ENCODE measurements at places on chromosomes 1 and 21.

DNA sequence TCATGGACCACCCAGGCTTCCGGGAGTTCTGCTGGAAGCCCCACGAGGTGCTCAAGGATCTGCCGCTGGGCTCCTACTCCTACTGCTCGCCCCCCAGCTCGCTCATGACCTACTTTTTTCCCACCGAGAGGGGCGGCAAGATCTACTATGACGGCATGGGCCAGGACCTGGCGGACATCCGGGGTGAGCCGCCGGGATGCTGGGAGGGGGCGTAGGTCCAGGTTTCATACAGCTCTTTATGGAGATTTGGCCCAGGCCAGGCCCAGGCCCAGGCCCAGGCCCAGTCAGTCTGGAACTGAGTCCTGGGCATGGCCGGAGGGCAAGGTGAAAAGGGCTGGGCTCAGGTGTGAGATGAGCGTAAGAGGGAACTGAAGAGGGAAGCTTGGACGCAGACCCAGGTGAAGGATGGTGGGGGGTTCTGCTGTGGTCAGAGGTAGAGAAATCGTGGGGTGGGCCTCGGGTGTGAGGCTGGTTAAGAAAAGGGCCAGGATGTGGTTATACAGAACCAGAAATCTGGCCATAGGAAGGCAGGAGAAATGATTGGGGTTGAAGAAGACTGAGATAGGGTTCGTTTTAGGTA lies 23.0 kb downstream of the DISP3 start:
- DNase-seq: no peak

DNA sequence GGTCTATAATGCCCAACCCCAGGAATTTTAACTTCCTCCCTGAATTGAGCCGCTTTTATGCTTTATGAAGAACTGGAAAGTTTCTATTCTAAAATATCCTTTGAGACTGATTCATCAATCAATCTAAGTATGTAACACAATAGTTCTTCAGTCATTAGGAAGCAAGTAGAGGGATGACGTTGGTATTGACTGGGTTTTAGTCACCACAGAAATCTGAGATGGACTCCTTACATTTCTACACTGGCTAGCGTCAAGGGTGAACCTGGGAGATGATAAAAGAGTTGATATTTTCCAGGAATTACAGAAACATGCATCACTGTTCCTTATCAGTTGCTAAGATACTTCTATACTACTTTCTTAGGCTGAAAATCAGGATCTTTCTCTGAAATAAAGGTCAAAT lies 308.0 kb downstream of the HMCN1 start:
- no peak for DNase-seq

- no peak for DNase-seq
Observed at GRCh38 chr1:153119491-153119971, 6.2 kb upstream of the SPRR2F start.

DNA sequence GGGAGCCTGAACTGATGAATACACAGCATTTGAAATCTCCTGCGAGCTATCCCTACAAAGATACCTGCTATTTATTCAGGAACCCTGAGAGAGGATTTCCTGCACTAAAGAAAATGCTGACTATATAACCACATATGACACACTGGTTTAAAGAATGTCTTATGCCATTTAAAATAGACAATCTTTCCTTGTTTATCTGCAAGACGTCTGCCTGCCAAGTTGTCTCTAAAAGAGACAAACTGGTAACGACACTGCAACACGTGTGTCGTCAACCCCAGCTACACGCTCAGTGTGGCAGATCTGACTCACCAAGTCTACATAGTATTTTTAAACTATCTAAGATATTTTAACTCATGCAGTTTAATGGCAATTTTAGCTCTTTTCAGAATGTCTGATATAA lies 42.7 kb downstream of the APP start:
- no peak for DNase-seq

- no peak for DNase-seq
Observed at GRCh38 chr1:197065559-197065958, 1.5 kb downstream of the F13B start.

DNA sequence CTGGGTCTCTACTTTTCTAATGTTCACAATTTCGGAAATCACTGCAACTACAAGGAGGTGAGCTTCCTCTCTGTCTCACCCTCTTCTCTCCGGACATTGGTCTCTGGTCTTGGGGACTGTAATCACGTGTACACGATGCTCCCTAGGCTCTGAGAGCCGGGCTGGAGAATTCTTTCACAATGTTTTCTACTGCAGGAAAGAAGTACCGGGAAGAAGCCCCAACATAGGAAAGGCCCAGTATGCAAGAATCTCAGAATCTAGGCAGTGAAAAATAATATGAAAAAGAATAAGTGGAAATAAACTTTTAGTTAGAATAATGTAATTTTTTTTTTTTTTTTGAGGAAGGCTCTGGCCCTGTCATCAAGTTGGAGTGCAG lies 13.5 kb upstream of the HJV start:
- no peak for DNase-seq
